Gastrocnemius medialis (tissue), 4 donors: ENCODE measurements at places on chromosomes 12 and 14. TPM values are rescaled to one million over a fixed set of nuclear protein-coding genes. Genes with fewer than 3 reads are reported as not detected.

Gene DTX1
- 0.63 TPM for total RNA-seq

DNA sequence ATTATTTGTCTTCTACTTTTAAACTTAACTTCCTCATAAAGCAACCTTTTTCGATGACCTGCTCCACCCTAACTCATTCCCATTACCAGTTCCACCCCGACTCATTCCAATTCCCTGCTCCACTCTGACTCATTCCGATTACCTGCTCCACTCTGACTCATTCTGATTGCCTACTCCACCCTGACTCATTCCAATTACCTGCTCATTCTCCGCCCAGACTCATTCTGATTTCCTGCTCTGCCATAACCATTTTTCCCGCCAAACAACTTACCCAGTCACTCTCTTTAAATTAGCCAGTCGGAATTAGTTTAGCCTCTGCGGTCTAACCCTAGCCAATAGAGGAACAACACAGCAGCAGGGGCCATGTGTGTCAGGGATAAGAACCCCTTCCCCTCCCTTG is 249.1 kb downstream of the DPY19L2 start:
- DNase-seq, result no peak

DNA sequence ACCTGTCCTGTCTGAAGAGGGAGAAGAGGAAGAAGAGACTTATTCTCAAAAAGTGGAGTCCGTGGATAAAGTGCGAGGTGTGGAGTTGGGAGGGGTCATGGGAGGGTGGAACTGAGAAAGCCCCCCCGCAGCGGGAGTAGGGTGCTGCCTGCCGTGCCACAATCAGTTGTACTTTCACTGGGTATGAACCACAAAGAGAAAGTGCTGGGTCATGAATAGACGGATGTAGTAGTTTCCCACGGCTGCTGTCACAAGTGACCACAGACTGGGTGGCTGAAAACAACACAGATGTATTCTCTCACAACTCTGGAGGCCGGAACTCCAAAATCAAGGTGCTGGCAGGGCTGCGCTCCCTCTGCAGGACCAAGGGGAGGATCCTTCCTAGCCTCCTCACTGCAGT is 5.5 kb downstream of the DNAH10 start:
- no peak for DNase-seq

- no peak for DNase-seq
These were observed 101.1 kb downstream of the RFLNA start for GRCh38 chr12:124395986-124396385.

Gene SIX1
- total RNA-seq, result 28.3 TPM

Gene PTPRR
- 0.20 TPM for total RNA-seq

GRCh38 chr14:55699131-55700057 is 119.4 kb downstream of the KTN1 start:
- DNase-seq, result no peak

Gene B4GALNT1
- 14.5 TPM for total RNA-seq

DNA sequence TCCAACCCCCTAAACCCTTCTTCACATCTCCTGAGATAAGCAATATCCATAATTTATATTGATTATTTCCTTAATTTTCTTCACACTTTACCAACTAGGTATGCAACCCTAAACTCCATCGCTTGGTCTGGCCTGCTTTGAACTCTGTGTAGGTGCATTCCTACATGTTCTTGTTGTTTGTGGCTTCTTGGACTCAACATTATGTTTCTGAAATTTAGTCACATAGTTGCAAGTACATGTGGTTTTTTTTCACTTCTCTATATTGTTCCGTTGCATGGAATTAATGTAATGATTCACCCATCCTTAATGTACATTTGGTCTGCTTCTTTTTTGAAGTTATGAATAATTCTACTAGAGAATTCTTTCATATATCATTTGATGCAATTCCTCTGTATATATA is 1.6 kb upstream of the TAS2R30 start:
- DNase-seq, result no peak

GRCh38 chr12:78531831-78532458 is 332.6 kb upstream of the SYT1 start:
- no peak for DNase-seq

- no peak for DNase-seq
These were observed 202.4 kb upstream of the AMIGO2 start for GRCh38 chr12:47282206-47282605.

GRCh38 chr14:58002618-58003017 is 136.7 kb upstream of the SLC35F4 start:
- no peak for DNase-seq

DNA sequence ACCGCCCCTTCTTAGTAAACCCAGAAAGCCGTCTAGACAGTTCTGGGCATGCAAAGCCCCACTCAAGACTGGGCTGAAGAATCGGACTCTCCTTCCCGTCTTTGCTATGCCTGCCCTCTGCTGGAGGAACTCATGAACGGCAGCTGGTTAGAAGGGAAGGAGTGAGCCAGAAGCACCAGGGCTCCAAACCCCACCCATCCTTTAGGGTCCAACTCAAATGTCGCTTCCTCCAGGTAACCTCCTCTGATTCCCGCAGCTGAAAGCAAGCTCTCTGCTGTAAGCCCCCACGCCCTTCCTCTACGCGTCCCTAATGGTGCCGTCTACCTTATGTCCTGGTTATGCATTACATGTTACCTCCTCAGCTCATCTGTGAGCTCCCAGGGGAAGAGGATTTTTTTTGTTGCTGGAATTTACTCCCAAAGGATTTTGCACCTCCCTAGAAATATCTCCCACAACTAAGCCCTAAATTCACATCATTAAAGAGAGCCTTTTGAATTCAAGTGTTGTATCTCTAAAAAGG is 59.0 kb upstream of the SCN8A start:
- DNase-seq, result peak; percentile 44

Gene SPSB2
- total RNA-seq, result 4.7 TPM

GRCh38 chr14:47596232-47596631 is 79.2 kb downstream of the MDGA2 start:
- no peak for DNase-seq

DNA sequence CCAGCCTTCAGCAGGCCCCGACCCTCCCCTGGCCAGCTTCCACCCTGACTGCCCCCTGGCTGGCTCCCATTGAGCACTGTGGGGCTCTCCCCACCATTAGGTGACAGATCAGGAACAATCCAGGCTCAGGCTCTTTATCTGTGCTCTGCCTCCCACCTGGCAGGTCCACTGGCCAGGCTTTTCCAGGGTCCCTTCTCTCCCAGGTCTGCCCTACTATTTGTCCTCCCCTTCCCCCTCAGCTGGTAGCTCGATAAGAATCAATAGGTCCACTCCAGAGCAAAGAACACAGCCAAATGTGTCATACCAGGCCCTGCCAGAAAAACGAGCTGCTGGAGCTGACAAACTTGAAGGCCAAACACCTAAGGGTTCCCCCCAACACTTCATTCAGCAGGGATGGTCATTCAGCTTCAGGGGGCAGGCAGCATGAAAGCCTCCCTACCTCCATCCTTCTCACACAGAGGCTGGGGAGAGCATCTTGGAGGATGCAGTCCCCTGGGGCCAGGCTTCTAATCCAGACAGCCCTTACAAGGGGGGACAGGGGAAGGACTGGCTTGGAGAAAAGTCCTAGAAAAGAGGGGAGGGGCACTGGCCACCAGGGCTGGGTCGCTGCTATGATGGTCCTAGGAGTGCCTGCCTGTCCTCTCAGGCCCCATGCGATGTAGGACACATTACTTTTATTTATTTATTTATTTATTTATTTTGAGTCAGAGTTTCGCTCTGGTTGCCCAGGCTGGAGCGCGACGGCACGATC is 1.9 kb upstream of the KRT18 start:
- DNase-seq, result no peak

GRCh38 chr14:62373944-62374343 is 611.7 kb downstream of the SNAPC1 start:
- no peak for DNase-seq

DNA sequence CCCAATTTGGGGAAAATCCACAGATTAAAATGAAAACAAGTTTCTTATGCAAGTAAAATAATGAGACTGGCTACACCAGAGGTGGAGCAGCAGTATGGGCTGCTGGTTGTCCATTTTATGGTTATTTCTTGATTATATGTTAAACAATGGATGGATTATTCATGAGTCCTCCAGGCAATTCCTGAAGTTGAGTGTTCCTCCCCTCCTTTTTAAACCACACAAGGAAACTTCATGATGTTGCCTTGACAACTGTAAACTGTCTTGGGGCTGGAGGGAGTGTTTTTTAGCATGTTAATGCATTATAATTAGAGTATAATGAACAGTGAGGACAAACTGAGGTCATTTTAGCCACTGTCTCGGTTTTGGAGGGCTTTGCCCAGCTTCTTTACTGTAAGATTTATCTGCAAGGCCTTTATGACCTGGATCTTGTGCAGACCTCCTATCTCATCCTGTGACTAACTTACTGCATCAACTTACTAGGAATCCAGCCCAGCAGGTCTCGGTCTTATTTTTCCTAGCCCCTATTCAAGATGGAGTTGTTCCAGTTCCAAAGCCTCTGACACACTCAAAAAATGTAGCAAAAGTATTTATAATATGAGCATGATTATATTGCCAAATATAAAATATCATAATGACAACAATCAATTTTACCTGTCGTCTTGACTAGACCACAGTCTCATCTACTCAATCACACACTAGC is 534.0 kb downstream of the TMEM121 start:
- no peak for DNase-seq

- no peak for DNase-seq
These were observed 121.3 kb upstream of the MAX start for GRCh38 chr14:65223636-65224035.

DNA sequence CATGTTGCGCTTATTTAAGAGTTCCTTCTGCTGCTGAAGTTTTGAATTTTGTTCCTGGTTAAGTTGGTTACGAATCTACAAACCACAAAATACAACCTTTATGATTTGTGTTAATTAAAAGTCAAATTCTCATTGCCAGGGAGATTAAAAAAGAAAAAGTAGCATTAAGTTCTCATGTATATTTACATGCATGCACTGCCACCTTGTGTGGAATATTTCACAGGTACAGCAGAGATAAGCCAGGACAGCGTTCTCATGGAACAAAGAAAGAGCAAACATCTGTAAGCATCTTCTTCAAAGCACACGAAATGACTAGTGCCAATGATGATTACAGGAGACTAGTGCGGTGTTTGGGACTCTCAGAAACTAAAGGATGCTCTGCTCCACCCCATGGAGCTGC is 34.2 kb downstream of the ZFYVE21 start:
- DNase-seq, result no peak

DNA sequence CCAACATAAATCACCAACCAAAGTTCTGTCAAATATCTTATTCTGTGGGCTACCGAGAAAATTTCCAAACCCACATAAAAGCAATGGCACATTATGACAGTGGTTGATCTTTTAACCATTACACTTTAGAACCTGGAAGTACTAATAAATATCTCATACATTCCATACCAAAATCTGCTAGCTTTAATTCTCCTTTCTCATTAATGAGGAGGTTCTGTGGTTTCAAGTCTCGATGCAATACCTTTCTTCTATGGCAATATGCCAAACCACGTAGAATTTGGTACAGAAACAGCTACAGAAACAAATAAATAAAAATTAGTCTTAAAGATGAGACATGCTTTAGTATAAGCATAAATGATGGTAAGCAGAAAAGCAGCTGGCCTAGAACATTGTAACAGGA is 100.7 kb downstream of the ELK3 start:
- DNase-seq, result no peak

GRCh38 chr14:103140316-103141109 is 17.3 kb downstream of the TNFAIP2 start:
- DNase-seq, result no peak

GRCh38 chr14:67526676-67527459 is 6.2 kb upstream of the PLEKHH1 start:
- no peak for DNase-seq

GRCh38 chr12:117968826-117969659 is at the start of gene KSR2:
TSS of gene KSR2 (minus strand) at chr12:117968990. CDS start at chr12:117968255, 735 bp downstream.
- DNase-seq, result no peak

Gene NANOG
- not detected for total RNA-seq
